CD4-positive, alpha-beta T cell treated with Interleukin-15 for 4 hours (primary cell): ENCODE measurements at places on chromosomes 5 and 9.

- no peak for DNase-seq
These were observed 24.2 kb downstream of the LRRTM2 start for GRCh38 chr5:138850865-138851435.

GRCh38 chr5:9653811-9654210, 23.7 kb upstream of the TAS2R1 start:
- no peak for DNase-seq

GRCh38 chr5:39980056-39980455, 555.3 kb upstream of the DAB2 start:
- DNase-seq = no peak

DNA sequence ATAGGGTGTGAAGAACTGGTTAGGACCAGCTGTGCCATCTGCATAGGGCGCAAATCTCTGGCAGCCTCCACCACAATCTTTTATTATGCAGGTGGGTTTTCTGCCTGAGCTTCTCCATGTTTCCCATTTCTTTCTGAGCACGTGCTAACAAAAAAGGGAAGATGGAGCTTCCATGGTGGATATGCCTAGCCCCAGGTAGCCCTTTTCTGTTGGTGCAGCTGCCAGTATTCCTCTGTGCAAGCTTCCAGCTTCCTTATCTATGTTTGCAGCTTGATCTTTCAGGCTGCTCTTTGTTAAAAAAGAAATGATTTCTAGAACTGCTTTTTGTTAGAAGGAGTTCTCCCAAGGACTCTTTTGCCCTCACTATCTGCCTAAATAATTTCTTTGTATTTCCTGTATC, 95.0 kb upstream of the EPB41L4A start:
- DNase-seq = no peak

- no peak for DNase-seq
These were observed 275.2 kb downstream of the CWC27 start for GRCh38 chr5:65043843-65044359.

- no peak for DNase-seq
These were observed 216.6 kb upstream of the EFNA5 start for GRCh38 chr5:107887166-107887943.

DNA sequence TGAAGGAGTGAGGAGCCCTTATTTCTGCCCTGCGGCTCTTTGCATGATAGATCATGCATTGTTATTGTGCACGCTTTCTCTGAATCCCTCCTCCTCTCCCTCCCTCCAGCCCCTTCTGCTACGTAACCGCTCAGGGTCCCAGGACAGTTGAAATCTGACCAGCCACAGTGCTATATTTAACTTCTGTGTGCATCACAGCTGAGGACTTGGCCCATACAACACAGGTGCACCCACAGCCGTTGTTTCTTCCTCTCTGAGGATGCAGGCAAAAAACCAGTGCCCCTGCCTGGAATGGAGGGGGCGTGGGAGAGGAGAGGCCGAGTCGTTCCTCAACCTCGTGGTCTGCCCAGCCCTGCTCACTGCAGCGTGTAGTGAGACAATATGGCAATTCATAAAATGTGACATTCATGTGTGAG, 335.6 kb upstream of the CLINT1 start:
- DNase-seq = no peak
